CD8-positive, alpha-beta T cell (primary cell): ENCODE measurements at places on chromosomes 16 and 17.

DNA sequence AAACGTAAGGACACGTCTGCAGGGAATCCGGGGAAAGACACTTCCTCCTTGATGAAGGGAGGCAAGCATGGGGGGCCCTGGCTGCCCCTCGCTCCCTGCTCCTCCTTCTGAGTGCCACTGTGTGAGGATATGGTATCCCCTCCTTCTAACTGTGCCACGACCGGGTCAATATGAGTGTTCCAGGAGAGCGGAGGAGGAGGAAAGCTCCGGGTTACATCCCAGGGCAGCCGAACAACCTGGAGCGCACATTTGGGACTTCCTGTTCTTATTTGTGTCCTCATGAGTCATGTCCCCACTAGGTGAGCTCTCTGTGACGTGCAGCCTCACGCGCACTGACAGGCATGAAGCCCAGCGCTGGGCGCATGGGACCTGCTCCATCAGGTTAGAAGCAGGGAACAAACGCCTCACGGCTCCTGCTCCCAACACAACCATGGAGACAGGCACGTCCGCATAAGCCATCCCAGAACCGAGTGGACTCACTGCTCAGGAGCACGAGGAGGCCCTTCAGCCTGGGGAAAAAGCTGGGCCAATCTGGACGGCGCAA lies 92.9 kb upstream of the DNAH17 start:
- no peak for DNase-seq

DNA sequence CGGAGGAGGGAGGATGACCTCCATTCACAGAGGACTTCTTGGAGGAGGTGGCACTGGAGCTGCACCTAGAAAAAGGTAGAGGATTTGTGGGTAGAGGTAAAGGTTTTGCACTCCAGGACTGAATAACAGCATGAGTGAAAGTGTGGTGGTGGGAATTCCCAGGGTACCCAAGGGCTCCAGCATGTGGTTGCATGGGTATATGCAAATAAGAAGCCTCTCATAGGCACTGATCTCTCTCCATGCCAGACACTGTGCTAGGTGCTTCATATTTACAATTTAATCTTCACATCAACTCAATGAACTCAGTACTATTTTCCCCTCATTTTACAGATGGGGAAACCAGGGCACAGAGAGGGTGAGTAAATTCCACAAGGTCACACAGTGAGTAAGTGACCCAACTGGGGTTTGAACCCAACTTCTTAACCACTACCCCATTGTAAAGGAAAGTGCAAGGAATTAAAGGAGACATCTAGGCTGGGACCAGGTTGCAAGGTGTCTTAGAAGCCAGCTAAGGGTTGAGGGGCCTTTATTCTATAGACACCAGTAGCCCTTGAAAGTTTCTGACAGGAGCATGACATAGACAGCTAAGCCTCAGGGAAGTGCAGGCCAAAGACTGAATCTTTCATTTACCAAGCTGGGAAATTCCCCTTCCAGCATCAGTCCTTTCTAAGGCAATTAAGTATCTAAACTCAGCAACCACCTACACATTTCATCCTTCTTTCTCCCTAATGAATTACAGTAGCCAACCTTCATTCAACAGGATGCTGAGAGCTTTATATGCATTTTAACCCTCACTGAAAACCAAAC lies 21.3 kb downstream of the SCNN1B start:
- no peak for DNase-seq

DNA sequence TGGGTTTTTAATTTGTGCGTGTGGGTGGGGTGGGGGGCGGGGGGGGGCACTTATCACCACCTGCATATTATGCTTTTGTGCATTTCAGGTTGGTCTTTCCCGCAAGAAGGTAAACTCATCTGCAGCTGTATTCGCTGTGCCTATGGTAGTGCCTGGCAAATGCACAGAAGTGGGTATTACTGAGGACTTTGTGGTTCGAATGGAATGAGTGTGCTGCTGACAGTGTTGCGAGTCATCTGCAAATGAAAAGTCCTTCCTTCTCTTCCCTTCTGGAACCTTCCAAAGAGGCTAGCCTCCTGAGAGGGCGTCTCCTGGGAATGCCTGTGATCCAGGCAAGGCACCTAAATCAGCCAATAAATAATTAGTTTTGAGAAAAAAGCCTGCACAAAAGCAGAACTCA lies 532.9 kb downstream of the MAF start:
- DNase-seq, result no peak

GRCh38 chr16:66948837-66949225 lies 12.2 kb upstream of the CES3 start:
- DNase-seq, result no peak

DNA sequence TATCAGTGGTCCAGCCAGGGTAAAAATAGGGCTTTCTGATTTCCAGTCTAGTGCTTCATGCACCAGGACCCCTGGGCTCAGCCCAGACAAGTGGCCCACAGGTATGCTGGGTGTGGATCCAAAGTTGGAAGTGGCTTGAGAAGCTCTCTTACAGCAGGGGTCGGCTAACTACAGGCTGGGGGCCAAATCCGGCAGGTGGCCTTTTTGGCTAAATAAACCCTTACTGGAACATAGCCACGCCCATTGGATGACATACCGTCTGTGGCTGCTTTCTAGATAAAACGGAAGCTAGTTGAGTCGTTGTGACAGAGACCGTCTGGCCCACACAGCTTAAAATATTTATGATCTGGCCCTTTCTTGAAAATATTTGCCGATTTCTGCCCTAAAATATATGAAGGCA lies 119.0 kb upstream of the CDC42EP4 start:
- DNase-seq, result peak; percentile 29

DNA sequence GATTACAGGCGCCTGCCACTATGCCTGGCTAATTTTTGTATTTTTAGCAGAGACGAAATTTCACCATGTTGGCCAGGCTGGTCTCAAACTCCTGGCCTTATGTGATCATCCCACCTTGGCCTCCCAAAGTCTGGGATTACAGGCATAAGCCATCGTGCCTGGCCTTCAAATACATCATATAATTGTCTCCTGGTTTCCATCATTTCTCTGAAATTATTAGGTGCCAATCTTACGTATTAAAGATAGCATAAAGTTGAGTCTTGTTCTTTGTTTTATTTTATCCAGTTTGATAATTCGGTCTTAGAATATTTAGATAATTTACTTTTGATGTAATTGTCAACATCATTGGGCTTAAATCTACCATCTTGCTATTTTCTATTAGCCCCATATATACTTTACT lies 32.8 kb upstream of the TMEM92 start:
- DNase-seq, result no peak

- DNase-seq, result no peak
Observed at GRCh38 chr16:2223942-2224486, 623 bp downstream of the E4F1 start.

DNA sequence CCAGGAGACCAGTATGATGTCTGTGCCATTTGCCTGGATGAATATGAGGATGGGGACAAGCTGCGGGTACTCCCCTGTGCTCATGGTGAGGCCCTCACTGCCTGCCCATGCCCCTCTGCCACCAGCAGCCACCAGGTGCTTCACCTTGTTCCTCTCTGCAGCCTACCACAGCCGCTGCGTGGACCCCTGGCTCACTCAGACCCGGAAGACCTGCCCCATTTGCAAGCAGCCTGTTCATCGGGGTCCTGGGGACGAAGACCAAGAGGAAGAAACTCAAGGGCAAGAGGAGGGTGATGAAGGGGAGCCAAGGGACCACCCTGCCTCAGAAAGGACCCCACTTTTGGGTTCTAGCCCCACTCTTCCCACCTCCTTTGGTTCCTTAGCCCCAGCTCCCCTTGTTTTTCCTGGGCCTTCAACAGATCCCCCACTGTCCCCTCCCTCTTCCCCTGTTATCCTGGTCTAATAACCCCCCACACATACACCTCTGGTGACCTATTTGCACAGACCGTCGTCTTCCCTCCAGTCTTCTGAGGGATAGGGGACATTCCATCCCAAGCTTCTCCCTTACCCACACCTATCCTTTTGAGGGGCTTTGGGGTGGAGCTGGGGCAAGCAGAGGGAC lies 3.7 kb downstream of the PFN1 start:
- DNase-seq, result peak; percentile 32
